ENCODE measurements at places on chromosomes 5 and 9.

DNA sequence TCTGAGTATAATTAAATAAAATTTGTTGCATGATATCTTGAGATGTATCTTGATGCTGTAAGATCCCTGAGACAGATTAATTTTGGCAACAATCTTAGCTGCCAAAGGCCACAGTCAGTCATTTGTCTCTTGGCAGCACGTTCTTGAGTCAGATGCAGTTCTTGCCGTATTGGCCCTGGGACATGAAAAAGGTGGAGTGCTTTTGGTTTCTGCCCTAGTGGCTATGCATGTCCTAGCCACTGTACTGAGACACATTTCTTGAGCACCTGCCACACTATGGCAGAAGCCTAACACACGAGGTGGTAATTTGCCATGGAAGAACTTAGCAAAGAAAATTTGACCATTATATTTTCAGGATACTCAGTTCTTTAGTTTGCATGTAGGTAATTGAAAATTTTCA, 45.0 kb upstream of the PHF2 start:
- DNase-seq, result no peak

DNA sequence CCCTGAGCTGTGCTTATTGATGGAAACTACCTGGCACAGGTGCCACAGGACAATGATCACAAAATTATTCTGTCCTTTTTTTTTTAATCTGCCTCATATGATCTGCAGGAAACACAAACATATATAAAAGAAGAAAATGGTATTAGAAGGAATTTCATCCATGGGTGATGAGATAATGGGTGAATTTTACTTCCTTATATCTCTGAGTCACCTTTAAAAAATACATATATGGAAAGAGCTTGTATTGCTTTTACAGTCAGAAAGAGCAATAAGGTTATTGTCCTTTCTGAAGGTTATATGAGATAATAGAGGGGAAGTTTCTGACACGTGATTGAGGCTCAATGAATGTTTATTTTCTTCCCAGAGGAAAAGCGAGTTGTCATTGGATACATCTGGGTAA, 31.6 kb downstream of the NEURL1B start:
- DNase-seq, result no peak

GRCh38 chr5:142617416-142618129, 68.3 kb downstream of the FGF1 start:
- DNase-seq, result no peak

- DNase-seq, result no peak
These were observed 372.8 kb upstream of the RFX3 start for GRCh38 chr9:3898461-3899218.

- no peak for DNase-seq
These were observed 486.1 kb downstream of the KDM4C start for GRCh38 chr9:7243838-7244237.

- DNase-seq, result no peak
These were observed 51.1 kb downstream of the C9orf50 start for GRCh38 chr9:129569502-129570449.

- no peak for DNase-seq
These were observed 2.9 kb downstream of the UNC13B start for GRCh38 chr9:35164711-35165110.

GRCh38 chr5:111783537-111783936, 26.5 kb upstream of the NREP start:
- no peak for DNase-seq
